ENCODE measurements at places on chromosomes 1 and 21.
A peak's percentile ranks its signal among the peaks of the same experiment; 100 is the strongest.

DNA sequence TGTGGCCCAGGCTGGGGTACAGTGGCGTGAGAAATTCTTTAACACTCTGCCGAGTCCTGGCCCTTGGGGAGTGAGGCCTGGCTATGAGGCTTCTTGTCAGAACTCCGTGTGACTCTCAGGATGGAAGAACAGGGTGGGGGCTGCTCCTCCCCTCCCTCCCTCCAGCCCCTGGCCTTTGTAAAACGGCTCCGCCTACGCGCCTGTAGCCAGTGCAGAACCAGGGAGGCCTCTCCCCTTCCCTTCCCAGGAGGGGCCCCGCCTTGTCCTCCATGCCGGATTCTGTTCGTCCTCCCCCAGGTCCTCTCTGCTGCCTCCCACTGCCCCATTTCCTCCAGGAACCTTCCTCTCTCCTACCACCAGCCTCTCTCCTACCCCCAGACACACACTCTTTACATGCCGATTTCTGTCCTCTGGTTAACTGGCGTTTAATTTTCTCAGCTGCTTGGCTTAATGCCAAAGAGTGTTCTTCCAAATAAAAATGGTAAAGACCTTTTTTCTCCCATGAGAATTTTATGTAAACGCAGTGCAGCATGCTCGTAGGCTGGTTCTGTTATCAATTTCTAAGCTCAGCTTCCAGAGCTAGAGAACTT lies 21.0 kb downstream of the PDE9A start:
- DNase-seq: no peak

- DNase-seq: no peak
Observed at GRCh38 chr1:245873883-245874671, 633.0 kb downstream of the SMYD3 start.

GRCh38 chr1:185488808-185489207 lies 171.8 kb upstream of the IVNS1ABP start:
- DNase-seq: no peak

DNA sequence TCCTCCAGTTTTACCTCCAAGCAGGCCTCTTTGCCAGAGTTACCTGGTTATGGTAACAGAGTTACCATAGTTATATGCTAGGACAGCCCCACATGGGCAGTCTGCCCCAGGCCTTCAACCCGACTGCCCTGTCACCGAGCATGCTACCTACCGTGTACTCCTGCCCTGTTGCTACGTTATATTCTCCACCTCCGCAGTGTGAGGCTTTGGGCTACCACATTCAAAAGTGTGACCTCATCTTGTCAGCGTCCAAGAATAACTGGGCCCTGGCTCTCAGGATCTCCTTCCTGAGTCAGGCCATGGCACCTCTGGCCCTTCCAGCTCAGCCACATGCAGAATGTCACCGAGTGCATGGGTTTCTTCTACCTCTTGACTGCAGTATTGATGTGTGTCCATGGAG lies 8.9 kb downstream of the MAPKAPK2 start:
- no peak for DNase-seq

GRCh38 chr1:199283794-199284193 lies 645.0 kb downstream of the PTPRC start:
- DNase-seq: no peak

GRCh38 chr1:15233689-15234088 lies 13.3 kb upstream of the FHAD1 start:
- no peak for DNase-seq

DNA sequence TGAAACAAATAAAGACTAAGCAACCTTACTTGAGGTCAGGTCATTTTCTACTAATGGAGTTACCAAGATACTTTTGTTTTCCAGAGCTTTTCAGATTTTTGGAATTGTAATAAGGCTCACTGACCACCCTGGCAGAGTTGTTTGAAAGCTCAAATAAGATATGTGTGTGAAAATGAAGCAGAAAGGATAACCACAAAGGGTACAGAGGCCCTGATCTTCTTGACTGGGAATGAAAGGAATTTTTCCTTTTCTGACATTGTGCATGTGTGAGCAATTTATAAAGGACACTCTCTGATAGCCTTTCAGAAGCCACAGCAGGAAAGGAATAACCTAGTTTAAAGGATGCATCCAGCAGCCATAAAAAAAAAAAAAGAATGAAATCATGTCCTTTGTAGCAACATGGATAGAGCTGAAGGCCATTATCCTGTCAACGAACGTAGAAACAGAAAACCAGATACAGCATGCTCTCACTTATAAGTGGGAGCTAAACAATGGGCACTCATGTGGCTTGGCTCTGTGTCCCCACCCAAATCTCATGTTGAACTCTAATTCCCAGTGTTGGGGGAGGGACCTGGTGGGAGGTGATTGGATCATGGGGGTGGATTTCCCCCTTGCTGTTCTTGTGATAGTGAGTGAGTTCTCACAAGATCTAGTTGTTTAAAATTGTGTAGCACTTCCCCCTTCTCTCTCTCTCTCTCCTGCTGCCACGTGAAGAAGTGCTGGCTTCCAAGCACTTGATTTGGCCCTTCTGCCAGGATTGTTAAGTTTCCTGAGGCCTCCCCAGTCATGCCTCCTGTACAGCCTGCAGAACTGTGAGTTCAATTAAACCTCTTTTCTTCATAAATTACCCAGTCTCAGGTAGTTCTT lies 3.1 kb upstream of the SRP9 start:
- DNase-seq: no peak

DNA sequence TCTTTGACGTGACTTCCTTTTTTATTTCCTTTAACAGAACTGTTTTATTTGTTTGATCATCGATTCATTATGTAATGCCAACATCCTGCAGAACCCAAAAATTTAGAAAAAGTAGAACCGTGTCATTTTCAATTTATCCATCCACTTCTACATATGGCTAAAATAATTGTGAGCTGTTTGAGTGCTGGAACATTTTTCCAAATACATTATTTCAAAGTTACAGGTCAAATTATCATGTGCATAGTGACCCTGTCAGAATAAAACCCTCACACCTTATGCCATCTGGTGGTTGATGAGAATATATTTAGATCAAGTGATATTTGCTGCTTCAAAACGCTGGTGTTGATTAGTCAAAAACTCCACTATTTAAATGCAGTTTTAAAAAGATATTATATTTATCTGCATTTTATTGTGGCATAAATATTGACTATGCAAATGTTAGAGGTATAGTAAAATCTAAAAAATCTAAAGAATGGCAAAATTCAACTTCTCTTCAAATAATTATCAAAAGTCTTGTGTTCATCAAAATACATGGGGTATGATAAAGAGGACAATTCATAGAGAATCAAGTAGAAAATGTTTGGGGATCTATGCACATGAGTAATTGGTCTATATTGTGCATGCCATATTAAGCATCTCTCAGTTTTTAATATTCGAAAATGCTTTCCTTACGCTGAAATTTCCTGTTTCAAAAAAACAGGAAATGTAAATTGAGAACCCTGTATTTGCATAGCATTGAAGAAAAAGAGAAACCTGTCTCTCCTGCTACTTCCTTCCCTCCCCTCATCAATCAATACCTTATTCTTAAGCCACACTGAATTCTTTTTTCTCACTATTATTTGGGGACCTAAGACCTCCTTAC lies 39.7 kb downstream of the UBE2U start:
- DNase-seq: no peak

GRCh38 chr1:231626951-231627614 lies 493 bp downstream of the DISC1 start:
- no peak for DNase-seq

DNA sequence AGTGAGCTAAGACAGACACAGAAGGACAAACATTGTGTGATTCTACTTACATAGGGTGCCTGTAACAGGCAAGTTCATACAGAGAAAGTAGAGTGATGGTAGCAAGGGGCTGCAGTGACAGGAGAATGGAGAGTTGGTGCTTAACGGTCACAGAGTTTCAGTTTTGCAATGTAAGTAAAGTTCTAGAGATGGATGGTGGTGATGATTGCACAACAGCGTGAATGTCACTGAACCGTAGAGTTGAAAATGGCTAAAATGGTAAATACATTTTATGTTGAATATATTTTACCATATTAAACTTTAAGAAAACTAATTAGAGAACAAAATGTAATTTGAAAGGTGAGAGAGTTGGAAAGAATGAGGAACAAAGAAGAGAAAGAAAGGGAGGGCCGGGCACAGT lies 8.7 kb downstream of the CFAP107 start:
- DNase-seq: no peak

DNA sequence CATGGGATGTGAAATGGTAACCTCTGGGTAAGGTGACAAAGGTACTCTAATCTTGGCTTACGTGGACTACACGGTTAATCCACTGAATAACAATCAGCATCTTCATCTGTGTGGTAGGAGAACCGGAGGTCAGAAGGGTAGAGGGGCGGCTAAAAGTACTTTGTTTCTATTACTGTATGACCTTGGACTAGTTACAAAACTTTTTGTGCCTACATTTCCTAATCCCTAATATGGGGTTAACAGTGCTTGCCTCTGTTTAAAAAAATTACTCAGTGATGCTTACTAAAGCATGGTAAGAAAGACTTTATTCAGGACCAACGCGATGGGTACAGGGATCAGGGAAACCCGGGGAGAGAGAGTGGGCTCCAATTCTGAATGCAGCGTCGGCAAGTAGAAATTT lies 1.7 kb upstream of the MRPS6 start:
- no peak for DNase-seq

DNA sequence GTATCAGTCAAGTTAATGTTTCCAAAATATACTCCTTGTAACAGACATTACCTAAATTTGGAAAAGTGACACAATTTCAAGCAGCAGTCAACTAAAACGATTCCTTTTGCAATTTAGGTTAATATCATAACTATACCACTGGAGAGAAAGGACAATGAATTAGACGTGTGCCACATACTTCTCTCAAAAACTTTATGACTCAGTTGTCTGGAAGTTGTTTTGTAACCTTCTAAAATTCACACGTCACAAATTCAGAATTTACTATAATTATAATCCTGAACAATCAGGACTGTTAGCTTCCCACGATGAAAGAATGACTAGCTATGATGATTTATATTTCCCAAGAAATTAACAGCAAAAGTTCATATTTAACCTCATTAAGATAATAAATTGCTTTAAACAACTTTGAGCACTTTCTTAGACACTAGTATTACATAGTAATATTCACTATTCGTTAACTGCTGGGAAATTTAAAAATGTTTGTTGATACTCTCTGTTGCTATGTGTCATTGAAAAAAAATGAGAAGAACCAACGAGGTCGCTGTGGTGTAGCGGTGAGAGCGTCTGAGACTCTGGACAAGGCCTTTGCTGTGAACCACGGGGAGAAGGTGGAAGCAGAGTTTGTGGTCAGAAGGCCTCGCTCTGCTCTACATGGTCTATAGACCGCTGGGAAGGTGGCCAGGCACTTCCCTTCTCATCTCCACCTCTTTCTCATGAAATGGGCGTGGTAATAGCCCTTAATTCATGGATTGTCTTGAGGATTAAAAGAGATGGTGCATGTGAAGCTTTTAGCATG lies 27.9 kb upstream of the BATF3 start:
- DNase-seq: no peak

DNA sequence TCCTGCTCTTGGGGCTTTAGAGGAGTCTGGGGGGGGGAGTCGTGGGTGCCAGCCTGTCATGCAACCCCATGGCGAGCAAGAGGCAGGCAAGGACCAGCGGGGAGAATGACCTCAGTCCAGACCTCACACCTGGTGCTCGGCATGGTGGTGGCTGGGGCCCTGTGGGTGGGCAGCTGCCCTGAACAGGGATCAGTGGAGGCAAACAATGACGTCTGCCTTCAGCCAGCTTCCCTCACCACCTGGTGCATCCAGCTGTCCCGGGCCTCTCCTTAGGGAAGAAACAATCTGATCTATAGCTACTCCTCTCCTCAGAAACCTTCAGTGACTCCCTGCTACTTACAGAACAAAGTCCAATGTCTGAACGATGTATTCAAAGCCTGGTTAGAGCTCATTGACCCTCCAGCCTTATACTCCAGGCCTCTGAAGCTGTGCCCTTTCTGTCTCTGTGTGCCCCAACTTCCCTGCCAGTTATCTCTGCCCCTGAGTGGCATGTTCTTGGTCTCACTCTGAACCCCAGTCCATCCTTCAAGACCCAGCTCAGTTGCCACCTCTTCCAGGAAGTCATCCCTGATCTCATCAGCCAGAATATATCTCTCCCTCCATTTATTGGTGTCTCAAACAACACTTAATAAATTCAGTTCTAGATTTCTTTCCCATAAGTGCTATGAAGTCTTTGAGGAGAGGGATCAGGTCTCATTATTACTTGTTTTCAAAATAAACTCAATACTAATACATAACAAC lies 6.6 kb downstream of the PADI2 start:
- DNase-seq: no peak

GRCh38 chr1:180151508-180151907 lies 3.2 kb upstream of the QSOX1 start:
- no peak for DNase-seq

- peak; percentile 90 for DNase-seq
Observed at GRCh38 chr1:16351994-16352841, at the start of gene FBXO42. Gene FBXO42 (minus strand): TSS chr1:16352480. CDS start chr1:16315418, 37,062 bp downstream.

GRCh38 chr1:8363186-8363766 lies 45.4 kb downstream of the SLC45A1 start:
- no peak for DNase-seq

- no peak for DNase-seq
Observed at GRCh38 chr1:214335567-214335966, 54.6 kb downstream of the SMYD2 start.

GRCh38 chr1:151352021-151352718 lies 5.1 kb upstream of the RFX5 start:
- DNase-seq: no peak

DNA sequence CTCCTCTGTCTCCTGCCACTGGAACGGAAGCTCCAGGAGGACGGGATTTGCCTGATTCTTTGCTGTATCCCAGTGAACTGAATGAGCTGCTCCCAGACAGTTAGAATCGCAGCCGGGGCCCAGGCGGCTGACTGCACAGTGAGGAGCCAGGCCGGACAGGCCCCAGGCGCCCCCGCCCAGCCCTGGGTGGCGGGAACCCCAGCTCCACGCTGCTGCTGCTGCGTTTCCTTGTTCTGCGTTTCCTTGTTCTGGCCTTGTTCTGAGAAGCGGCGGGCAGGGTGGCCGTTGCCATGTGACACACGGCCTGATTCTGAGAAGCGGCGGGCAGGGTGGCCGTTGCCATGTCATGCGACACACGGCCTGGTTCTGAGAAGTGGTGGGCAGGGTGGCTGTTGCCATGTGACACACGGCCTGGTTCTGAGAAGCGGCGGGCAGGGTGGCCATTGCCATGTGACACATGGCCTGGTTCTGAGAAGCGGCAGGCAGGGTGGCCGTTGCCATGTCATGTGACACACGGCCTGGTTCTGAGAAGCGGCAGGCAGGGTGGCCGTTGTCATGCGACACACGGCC lies 56.2 kb downstream of the SLC37A1 start:
- DNase-seq: no peak

- DNase-seq: no peak
Observed at GRCh38 chr1:244450597-244451538, 841 bp downstream of the ADSS2 start.

- DNase-seq: peak; percentile 70
Observed at GRCh38 chr1:116806245-116806644, 52.0 kb downstream of the CD2 start.

DNA sequence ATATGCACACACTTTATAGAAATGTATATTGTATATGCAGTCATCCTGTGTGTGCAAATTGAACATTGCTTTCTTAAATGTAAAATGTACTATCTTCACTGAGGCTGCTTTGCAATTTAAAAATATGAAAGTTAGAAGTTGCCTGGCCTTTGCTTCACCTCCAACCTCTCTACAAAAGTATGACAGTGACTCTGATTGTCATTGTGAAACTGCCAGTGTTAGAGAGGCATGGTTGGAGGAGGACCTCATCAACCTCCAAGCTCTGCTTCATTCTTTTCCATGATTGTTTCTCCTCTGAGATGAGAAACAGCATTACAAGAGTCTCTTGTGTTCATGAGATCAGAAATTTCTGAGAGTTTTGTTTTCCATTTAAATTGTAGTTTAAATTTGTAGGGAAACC lies 185.5 kb downstream of the ZC3H11B start:
- DNase-seq: no peak

GRCh38 chr1:53663529-53664300 lies 75.2 kb downstream of the GLIS1 start:
- no peak for DNase-seq

All from stimulated activated CD8-positive, alpha-beta memory T cell treated with anti-CD3 and anti-CD28 coated beads, Interleukin-15, amount 100 ng/mL, for 48 hours (primary cell).